ENCODE measurements at places on chromosomes 6 and 20.

DNA sequence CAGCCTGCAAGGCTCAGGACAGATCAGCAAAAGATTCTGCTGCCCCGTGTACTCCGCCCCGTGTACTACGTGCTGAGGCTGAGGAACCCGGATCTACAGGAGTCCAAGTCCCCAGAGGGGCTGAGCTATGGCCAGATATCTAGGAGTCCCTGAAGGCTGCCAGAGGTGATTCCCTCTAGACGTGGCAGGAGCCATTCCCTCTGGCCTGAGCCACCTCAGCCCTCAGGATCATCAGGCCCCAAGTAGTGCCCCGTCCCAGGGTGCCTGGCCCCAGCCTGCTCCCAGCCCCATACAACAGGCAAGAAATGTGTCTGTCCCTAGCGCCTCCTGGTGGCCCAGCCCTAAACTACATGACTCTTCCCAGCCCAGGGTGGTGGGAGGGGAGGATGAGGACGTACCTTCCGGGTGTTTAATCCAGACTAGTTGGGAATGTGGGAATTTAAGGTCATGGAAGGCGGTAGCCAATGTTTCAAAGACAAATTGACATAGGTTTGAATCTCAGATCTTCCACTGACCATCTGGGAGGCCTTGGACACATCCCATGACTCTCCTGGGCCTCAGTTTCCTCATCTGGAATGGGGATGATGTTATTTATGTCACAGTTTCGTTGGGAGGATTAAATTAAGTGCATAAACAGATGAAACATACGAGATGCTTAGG is 49.4 kb upstream of the PTPN1 start:
- DNase-seq = peak; percentile 83

GRCh38 chr6:14423330-14423729 is 305.8 kb downstream of the CD83 start:
- no peak for DNase-seq

- DNase-seq = no peak
Observed at GRCh38 chr20:49790077-49790798, 22.4 kb upstream of the SLC9A8 start.

GRCh38 chr6:4554645-4555044 is 221.6 kb upstream of the CDYL start:
- no peak for DNase-seq

GRCh38 chr20:25459111-25459830 is 51.8 kb downstream of the GINS1 start:
- DNase-seq = no peak

GRCh38 chr6:128886706-128887105 is 3.8 kb downstream of the LAMA2 start:
- DNase-seq = no peak

DNA sequence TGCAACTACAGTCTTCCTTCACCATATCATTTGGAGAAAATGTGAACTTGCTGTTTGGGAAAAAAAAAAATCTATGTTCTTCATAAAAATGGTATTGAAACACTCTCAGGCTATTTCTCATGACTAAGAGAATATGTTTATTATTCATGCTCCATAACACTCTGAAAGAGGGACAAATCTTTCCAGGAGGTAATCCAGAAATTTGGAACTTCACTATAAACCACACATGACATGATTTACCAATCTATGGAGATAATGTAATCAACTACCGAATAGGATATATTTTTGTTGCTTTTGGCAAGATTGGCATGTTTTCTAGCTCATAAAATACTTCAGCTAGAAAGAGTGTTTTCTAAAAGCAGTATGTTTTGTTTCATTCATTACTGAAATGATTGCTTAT is 56.3 kb downstream of the THEMIS start:
- DNase-seq = no peak

DNA sequence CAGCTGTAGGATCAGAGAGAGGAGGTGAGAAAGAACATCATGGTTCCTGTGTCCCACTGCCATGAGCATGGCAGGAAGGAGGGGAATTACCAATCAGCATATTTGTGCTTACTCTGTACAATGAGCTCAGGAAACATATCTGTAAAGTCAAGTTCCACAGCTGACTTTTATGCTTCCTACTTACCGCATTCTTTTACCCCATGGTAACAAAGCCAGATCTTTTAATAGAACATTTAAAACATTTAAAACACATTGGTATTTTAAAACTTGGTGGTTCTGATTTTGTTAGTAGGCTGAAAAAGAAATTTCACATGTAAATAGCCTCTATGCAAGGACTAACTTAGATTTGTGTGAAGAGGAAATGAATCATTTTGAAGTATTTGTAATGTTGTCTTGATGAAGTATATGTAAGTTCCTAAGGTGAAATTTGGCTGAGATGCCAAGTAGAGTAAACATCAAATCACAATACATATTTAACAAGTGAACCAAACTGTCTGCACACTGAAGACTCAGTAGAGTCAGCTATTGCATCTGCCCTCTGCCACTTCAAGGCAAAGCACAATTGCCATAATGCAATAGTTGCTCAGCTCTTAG is 114.7 kb downstream of the GJA10 start:
- no peak for DNase-seq

DNA sequence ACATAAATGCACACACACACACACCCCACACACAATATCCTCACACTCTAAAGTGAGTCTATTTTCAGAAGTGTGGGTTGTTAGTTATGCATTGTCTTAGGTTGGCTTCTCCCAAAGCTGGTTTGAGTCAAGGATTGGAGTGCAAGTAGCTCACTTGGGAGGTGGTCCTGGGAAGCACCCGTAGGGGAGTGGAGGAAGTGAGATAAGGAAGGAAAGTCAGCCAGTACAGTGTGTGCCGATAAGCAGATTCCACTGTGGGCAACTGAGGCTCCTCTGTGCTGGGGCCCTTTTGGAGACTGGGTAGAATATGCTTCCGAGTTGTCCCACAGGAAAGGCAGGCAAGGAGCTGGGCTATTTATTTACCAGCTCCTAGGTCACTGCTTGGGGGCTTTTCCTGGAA is 67.2 kb downstream of the PLCB4 start:
- DNase-seq = no peak

- DNase-seq = no peak
Observed at GRCh38 chr6:109434456-109434855, 6.0 kb downstream of the PPIL6 start.

GRCh38 chr6:110415086-110415916 is at the start of gene DDO:
Gene DDO, minus strand, starts transcription at chr6:110415575. Its CDS starts 2,113 bp downstream, at chr6:110413462.
- no peak for DNase-seq

DNA sequence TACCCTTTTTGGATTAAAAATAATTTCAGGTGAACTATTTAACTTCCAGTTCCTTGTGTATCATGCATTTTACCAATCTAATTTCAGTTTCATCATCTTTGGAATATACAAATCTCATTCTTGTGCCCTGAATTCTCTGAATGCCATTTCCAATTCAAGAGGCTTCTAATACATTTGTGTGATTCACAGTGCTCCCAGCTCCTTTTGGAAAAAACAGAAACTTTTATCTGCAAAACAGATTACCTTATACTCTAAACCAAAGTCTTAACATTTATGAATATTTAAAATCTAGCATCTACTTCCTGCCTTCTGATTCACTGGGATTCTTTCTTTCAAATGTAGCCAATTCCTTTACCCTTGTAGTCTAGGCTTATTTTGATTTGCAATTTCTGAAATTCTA is 11.1 kb upstream of the PEX7 start:
- DNase-seq = no peak

DNA sequence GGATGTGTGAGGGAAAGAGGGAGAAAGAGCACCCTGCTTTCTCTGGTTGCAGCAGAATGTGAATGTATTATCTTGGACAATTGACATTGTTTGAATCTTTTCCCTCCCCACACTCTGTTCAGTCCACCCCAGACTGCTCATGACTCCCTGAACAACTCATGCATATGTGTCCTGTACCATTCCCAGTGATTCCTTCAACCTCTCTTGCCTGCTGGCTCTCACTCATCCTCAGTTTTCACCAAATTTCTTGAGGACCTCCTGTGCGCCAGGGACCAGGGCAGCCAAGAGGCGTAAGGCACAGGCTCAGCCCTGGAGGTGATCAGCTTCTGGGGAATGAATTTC is 5.4 kb downstream of the NOX3 start:
- DNase-seq = no peak

DNA sequence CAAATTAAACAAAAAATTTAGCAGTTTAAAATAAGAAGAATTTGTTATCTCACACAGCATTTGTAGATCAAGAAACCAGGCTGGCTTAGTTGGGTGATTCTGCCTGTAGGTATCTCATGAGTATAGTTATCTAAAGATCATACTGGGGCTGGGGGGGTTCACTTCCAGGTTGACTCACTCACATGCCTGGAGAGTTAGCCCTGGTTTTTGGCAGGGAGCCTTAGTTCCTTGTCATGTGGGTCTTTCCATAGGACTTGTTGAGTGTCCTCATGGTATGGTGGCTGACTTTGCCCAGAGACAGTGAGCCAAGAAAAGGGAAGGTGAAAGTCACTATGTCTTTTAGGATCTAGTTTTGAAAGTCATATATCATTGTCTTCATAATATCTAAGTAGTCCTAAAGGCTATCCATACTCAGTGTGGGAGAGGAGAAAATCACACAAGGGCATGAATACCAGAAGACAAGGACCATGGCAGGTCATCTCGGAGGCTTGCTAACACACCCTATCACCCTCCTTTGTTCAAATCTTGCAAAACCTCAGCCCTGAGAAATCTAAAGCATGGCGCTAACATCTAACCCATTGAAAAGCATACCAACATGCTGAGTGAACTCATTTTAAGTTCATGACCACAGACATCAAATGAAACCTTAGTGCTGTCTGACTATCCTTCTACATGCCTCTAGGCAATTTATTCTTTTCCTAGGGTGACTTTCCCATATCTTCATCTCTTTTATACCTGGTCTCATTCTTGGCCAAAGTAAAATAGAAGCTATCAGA is 39.2 kb downstream of the CYP24A1 start:
- DNase-seq = no peak

GRCh38 chr6:72741083-72741482 is 119.2 kb downstream of the KCNQ5 start:
- DNase-seq = no peak

- no peak for DNase-seq
Observed at GRCh38 chr20:18066421-18067333, 9.0 kb upstream of the OVOL2 start.

GRCh38 chr6:55822815-55823214 is 52.6 kb downstream of the BMP5 start:
- DNase-seq = no peak

GRCh38 chr20:4045741-4046140 is 30.4 kb upstream of the RNF24 start:
- no peak for DNase-seq

DNA sequence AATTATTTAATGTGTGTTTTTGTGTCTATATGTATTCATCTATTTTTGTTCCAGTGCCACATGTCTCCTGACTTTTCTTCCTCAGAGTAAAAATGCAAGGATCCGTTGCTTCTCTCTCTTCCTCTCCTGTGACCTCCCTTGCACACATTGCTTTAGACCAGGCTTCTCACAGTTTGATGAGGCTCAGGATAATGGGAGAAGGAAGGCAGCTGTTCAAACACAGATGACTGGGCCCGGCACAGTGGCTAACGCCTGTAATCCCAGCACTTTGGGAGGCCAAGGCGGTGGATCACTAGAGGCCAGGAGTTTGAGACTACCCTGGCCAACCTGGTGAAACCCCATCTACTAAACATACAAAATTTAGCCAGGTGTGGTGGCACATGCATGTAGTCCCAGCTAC is 241.9 kb downstream of the SAMD5 start:
- DNase-seq = no peak

DNA sequence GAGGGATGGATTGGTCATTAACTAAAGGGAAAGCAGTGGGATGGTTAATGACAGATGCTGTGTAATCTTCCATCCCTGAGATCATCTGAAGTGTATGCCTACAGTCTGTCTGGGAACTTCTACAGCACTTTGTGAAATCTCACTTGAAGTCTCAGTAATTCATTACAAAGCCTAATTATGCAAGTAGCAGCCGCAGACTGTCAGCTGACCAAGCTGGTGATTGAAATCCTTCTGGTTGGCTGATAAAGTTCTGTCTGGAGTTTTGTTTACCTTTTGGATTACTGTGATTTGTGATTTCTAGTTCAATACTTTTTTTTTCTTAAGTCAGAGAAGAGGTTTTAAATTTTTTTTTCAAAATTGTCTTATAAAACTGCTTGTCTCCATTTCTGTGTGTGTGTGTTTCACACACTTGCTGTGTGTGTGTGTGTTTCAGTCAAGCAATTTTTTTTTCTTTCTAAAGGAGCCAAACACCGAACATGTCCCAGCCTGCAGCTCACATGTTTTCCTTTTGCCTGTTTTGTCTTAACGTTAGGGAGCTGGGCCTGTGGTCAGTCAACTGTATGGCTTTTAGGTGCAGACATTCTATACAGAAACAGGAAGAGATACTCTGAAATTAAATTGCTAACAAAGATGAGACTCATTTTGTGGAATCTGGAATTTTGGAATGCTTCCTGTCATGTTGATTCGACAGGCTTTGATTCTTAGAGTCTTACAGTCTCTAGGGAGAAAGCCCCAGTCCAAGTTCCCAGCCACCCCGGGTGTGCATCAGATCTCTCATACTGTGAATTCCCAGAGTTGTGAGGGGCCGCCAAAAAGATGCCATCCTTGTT is 28.5 kb upstream of the ADGRF4 start:
- DNase-seq = no peak

- DNase-seq = no peak
Observed at GRCh38 chr6:118260833-118261232, 287.3 kb upstream of the PLN start.

DNA sequence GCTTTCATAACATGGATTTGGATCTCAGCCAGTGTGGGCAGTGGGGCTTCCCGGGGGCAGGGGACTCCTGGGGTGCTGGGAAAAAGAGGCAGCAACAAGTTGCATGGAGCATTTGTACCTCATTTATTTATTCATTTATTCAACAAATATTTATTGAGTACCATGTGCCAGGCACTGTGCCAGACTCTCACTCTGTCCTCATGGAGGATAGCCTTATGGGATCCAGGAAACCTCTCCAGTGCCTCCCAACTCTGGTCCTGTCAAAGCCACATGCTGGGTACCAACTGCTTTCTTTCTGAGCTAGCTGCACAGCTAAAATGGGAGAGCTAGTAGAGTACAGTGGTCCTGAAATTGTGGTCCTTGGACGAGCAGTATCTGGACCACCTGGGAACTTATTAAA is 87.8 kb upstream of the EPB41L1 start:
- DNase-seq = no peak

DNA sequence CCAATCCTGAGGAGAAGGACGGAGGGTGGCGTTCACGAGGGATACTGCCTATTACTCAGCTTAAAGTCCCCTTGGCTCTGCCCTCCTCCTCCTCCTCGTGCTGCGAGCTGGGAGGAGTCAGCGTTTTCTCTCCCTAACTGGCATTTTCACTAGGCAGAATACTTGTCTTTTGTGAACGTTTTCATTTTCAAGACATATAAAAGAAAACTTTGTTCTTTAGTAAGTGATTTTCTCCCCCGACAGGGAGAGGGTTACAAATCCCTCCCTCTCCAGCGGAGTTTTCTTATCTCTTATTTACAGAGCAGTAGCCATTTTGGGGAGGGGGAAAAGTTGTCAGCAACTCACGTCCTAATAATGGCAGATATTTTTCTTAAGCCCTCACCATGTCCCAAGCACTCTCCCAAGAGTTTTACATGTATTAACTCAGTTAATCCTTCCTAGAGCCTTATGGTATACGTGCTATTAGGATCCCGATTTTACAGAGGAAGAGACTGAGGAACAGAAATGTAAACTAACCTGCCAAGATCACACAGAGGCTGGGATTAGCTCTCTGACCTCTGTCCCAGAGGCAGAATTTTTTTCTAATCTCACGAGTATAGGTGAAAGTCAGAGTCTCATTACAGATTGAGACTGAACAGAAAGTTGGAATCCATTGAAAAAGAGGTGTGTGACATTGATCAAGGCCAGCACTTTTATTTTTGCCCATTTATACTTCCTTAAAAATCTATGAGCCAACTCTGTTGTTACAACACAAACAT is 30.0 kb upstream of the ZNF217 start:
- no peak for DNase-seq
